HuH-7 (cell line): ENCODE measurements at places on chromosomes 3 and 15.

DNA sequence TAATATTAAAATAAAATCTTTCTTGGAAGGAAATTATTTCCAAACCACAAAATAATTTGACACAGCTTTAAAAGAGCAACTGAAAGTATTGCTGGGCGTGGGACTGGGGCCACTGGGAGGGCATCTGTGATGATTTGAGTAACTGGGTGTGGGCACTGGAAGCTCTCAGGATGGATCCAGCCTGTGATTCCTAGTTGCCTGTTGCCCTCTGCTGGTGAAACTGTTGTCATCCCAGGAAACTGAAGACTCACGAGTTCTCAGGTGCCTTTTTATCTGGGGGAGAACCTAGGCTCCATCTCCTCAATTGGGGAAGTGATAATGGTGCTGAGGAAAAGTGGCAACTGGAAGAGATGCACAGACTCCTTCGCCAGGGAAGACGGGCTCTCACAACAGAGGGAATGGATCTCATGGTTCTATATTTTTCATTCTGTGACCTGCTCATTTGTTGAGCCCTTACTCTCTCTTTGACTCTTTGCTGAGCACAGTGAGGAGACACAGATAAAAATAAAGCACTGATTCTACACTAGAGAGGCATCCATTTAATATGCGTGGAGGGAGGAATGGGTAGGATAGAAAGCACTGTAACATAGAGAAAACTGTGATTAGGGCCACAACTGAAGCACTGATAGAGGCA is 61.6 kb downstream of the TPRG1 start:
- peak; percentile 60 for DNase-seq

- DNase-seq = no peak
Measured at GRCh38 chr3:159892171-159892795, 96.4 kb upstream of the IL12A start.

DNA sequence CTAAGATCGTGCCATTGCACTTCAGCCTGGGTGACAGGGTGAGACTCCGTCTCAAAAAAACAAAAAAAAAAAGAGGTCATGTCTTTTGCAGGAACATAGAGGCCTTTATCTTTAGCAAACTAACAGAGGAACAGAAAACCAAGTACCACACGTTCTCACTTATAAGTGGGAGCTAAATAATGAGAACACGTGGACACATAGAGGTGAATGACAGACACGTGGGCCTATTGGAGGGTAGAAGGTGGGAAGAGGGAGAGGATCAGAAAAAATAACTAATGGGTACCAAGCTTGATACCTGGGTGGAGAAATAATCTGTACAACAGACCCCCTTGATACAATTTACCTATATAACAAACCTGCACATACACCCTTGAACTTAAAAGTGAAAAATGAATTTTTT is 401.4 kb upstream of the NAALADL2 start:
- DNase-seq = no peak

DNA sequence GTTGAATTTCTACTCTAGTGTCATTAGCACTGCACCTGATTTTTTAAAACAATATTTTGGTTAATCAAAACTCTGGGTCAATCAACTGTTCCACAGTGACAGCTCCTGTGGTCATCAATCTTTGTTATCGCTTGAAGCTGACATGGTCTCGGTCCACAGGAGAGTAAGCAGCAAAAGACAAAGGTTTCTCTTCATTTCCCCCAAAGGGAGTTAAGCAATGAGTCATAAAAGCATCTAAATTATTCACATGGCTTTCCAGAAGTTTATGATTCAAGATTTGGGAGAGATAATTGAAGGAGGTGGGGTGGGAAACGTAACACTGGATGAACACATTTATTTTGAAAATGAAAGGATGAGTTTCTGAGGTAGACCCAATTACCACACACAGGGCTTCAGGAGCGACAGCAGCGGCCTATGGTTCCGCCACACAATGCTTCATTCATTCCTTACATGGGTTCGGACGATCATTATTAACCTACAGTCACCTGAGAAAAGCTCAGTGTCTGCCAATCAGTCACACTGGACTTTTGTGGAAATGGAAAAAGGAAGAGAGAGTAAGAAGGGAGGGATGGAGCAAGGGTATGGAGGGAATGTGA is 505.1 kb downstream of the FHIT start:
- DNase-seq = no peak

DNA sequence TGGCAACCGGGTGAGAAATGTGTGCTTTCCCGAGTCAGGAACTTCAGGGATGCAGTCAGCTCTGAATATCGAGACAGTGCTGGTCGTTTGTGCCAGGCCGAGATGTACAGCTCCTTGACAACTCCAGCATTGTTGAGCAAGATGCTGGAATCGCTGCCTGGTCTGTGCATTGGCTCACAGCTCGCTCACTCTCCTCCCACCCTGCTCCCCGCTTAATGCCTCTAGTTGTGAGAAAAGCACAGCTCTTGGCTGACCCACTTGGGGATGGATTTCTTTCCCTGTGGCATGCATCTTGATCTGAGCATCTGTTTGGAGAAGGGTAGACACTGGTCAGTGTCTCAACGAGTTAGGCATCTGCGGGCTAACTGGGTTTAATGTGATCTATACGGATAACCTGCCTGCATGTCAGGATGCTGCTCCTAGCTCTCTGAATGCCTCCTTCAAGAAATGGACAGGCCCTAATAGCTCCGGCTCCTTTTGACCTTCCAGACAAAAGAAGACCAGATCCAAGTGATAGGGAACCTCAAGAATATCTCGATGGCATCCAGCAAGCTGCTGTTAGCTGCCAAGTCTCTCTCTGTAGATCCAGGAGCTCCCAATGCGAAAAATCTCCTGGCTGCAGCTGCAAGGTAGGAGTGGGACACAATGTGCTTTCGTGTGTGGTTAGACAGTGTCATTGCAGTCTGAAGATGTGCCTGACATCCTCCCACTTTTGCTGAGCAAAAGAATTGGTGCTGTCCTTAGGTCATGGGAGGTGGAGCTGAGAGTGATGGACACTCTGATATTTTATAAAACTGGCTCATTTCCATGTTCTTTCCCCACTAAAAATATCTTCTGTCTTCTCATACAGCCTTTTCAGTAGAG is 302.2 kb upstream of the TPM1 start:
- DNase-seq = no peak

- no peak for DNase-seq
Measured at GRCh38 chr15:48792408-48792807, 18.5 kb downstream of the CEP152 start.
